ENCODE measurements at places on chromosomes 12 and 14.

GRCh38 chr12:96249196-96250118, 55.3 kb downstream of the ELK3 start:
- no peak for DNase-seq

DNA sequence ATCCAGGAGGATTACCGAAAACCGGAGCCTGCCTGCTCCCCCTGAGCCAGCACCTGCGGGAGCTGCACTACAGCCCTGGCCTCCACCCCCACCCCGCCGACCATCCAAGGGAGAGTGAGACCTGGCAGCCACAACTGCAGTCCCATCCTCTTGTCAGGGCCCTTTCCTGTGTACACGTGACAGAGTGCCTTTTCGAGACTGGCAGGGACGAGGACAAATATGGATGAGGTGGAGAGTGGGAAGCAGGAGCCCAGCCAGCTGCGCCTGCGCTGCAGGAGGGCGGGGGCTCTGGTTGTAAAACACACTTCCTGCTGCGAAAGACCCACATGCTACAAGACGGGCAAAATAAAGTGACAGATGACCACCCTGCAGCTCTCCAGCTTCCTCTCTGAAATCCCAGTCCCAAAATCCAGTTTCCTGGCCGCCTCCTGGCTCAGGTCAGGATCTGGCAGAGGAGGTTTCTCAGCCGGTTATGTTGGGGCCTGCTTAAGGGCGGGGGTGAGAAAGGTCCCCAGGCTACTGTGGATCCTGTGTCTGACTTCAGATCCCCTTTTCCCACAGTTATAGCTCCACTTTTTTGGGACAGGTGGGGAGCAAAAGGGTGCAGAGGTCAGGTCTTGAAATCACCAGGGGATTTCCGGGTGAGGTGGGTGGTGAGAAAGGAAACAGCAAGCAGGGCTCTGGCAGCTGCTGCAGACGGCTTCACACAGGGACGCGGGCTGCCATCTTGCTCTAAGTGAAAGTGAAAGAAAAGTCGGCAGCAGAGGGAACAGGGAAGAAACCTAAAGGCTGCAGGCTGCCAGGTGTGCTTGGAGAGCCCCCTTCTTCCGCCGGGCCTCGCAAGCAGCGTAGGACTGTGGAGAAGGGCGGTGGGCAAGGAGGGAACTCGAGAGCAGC, at the start of gene TAPBPL:
TSS of gene TAPBPL (plus strand) at position 695 of the 897 bp plus-strand sequence. CDS start 207 bp downstream, outside the sequence.
- DNase-seq = peak; percentile 87

DNA sequence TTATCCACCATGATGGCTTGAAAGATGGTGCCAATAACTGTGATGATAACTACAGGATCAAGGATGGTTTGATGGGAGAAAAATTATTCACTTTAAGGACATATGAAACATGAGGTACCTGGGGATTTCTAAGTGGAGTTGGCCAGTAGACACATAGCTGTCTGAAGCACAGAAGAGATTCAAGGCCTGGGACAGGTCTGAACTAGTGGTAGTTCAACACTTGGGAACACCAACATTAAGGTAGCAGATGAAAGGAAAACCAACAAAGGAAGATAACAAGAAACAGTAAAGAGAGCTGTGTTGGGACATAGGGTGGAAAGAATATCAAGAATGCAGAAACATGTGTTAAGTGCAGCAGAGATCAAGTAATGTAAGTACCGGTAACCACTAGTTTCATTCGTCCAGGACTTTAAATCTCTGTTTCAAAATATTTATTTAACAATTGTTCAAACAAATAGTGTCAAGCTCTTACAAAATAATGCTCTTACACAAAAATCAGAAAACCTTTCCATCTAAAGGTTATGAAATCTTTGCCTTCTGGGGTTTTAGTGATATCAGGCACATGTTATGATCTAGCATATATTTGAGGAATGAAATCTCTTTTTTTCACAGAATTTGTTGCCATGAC, 104.7 kb downstream of the ST8SIA1 start:
- no peak for DNase-seq

DNA sequence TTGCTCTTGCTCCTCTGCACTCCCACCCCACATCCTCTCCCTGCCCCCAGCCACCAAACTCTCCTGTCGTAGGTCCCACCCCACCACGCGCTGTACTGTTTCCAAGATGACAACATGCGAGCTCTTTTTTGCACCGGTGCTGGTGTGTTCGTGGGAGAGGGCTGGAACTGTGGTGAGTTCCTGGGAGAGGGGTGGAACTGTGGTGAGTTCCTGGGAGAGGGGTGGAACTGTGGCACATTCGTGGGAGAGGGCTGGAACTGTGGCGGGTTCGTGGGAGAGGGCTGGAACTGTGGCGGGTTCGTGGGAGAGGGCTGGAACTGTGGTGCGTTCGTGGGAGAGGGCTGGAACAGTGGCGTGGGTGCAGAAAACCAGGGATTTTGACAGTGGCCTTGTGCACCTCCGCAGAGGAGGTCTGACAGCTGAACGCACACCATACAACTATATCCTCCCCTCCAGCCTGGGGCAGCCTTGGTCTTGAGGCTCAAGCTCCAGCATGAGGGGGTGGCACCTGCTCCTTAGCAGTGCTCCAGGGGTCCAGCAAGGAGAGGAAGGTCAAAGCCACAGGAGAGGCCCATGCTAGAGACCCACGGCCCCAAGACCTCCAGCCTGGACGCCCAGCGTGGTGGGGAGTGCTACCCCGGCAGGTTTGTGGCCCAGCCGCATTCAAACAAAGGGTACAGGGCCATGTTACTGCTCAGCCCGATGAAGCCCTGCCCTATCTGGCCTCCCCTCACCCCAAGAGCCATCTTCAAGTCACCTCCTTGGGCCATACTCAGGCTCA, 50.1 kb downstream of the ACTN1 start:
- no peak for DNase-seq

DNA sequence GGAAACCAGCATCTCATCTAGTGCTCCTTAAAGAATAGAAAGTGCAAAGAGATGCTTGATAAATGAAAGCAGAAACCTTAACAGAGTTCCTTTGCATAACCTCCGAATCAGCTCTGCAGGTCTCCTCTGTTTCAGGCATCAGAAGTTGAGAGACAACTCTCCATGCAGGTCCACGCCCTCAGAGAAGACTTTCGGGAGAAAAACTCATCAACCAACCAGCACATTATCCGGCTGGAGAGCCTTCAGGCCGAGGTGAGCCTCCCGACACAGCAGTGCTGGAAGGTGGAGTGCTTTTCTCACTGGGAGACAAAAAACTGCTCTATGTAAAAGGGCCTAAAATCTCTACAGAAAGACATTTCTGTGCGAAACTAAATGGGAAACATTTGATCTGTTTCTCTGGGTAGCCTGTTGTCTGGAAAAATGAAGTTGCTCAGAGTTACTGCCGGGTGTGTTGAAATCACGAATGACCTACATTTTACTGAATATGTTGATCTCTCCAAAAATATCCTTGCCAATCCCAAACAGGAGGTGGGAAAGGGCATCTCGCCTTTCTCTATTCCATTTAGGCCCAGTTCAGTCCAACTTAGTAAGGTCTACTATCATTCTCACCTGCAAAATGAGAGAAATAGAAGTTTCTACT, 54.9 kb downstream of the RAB35 start:
- no peak for DNase-seq
